Hypothalamus (tissue), 51 donors: ENCODE measurements at places on chromosomes 5 and 9.

GRCh38 chr5:163506726-163507125 is 1.3 kb downstream of the MAT2B start:
- no peak for DNase-seq

DNA sequence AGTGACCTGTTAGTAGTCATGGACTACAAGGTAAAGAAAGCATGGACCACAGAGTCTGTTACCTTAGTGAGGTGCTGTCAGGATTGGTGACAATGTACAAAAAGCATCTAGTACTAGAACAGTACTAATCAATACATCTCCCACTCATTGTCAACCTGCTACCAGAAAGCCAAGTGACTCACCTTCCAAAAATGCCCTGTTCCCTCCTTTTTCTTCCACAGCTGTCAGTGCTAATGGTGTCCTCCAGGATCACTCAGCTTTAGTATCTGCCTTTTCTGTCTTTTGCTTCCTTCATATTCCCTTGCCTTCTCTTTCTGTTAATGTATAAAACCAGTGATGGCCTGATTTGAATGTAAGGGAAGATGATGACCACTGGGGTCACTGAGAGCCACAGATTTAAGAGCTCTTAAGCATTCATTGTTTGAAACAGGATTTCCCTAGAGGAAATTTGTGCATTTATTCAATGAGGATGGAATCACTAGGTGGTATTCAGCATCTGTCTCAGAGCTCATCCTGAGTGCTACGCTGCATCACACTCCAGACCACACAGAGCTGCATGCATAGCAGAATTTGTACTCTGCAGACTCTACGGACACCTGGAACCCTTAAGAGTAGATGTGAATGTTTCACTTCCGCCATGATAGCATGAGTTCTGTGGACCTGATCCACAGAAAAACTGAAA is 71.0 kb downstream of the SV2C start:
- no peak for DNase-seq

DNA sequence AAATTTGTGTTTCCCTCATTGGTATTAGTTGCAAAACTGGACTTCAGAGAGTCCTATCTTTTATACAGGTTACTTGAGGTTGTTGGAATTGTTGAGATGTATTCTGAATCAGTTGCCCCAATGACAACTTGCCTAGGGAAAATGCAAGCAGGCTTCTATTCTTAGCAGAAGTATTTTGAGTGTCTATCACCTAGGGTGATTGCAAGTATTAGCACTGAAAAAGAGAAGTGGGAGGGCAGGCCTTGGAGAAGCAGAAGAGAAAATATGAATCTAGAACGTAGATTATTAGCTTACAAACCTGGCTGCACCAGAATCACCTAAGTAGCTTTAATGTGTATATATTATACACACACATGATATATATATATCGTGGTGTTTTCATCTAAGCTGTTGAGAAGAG is 43.2 kb downstream of the ADAMTS12 start:
- DNase-seq = no peak

GRCh38 chr9:90735952-90736351 is 65.7 kb upstream of the SYK start:
- DNase-seq = no peak

DNA sequence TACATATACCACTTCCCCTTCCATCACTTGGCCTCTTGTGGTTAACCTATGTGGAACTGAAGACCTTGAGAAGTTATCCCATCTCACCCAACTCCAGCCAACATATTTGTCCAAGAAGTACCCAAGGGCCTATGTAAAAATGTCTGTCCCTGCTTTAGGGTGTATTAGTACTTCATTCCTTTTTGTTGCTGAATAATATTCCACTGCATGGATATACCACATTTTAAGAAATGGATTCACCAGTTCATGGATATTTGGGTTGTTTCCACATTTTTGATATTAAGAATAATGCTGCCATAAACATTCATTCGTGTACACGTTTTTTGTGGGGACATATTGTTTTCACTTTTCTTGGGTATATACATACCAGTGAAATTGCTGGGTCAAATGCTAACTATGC is 28.6 kb downstream of the IDNK start:
- no peak for DNase-seq
